ENCODE measurements at places on chromosomes 13 and 19.
A peak's percentile ranks its signal among the peaks of the same experiment; 100 is the strongest.

DNA sequence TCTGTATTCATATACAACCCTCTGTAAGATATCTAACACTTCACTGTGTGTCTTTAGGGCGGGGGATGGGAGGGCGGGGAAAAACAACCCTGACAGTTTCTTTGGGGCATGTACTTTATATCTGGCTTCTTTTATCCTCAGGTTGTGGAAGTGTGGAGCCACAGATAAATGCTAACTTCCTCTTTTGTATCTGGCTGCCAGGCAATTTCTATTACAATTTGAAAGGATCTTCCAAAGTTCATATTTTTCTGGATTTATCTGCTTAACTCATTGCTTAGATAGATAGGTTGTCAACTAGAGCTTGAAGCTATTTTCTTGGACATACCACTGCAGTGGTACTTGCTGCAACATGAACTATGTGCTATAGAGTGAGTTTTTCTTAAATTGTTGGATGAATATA is 393.0 kb downstream of the LMO7 start:
- DNase-seq, result no peak

DNA sequence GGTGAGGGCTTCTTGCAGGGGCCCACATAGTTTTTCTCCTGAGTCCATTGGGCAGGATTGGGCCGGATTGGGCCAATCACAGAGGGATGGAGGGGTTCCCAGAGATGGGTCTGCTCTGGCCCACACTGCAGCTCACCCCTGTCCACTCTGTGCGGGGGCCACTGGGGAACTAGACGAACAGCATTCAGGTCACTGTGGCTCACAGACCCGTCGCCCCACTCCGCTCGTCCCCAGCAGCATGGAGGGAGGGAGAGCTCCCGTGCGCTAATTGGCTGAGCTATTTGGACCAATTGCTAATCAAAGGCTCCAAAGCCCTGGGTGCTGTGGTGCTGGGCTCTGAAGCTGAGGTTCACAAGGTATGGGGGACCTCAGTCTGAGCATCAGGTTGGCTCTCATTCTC is 11.3 kb downstream of the NACC1 start:
- no peak for DNase-seq

DNA sequence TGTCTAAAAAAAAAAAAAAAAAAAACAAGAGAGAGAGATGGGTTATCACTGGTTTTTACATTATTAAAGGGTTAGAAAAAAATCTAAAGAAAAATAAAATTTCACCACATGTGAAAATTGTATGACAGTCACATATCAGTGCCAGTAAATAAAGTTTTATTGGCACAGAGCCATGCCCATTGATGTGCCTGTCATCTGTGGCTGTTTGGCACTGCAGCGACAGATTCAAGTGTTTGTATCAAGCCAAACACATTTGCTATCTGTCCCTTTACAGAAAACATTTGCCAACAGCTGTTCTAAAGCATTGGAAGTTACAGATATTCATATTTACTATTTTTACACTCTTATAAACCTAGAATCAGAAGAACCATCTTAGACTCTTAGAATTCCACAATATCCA is 16.3 kb downstream of the FCHO1 start:
- DNase-seq, result no peak

DNA sequence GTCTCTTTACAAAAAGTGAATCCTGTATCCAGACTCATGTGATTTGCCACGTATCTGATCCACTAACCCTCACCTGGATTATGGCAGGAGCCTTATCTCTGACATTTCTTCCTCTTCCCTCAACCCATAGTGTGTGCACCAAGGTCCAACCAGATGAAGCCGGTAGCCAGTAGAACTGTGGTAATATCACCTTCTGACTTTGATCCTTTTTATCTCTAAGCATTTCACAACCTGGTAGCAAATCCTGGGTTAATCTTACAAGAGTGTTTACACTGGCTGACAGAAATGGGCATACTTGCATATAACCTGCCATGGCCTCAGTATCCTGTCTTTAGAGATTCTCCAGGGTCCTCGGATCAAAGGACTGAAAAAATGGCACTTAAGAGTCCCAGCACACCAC is 1.9 kb downstream of the ZNF417 start:
- no peak for DNase-seq

DNA sequence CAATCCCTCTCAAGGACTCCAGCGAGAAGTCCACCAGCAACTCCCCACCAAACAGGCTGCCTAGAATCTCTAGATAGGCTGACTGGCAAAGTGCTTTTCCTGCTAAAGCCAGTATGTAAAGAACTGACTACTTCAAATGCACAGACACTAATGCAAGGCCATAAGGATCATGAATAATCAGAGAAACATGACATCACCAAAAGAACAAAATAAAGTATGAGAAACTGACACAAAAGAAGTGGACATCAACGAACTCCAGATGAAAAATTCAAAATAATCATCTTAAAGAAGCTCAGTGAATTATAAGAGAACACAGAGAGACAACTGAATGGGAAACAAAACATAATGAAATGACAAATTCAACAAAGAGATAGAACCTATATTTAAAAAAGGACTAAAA is 26.4 kb upstream of the CD70 start:
- no peak for DNase-seq

GRCh38 chr19:56217039-56217949 is 15.2 kb downstream of the ZSCAN5C start:
- peak; percentile 13 for DNase-seq

DNA sequence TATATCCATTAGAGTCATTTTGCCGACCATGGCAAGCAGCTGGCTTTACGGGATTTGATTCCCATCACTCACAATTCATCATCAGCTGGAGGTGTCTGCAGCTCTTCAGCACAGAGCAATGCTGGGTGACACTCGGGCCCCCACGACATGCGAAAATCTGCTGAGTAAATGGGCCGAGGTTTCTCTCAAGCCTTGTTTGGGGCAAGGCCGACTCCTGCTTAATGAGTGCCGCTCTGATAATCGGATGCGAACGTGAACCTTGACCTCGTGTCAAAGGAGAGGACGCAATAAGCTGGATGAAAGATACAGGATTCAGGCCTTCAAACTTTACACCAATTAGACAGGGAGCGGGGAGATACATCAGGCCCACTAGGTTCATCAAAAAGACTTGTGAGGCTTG is 65.2 kb downstream of the GGACT start:
- DNase-seq, result no peak
